ENCODE measurements at places on chromosomes 6 and 20.
A peak's percentile ranks its signal among the peaks of the same experiment; 100 is the strongest.

GRCh38 chr20:59972037-59972801 is 14.0 kb downstream of the CDH26 start:
- no peak for DNase-seq

DNA sequence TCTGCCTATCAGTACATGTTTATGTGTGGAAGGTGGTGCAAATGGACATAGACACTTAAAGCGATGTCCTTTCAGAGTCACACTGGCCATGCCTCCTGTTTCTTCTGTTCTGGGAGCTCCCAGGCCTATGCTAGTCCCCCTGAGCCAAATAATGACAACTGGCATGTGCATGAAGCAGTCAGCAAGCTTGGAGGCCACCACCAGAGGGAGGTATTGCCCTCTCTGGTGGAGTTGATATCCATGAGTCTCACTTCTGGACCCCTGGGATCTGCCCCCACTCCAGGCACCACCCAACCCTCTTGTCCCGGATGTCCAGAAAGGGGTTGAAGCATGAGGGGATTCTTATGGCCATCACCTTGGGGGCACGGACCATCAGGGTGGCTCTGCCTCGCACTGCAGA is 172.2 kb downstream of the AIG1 start:
- DNase-seq, result peak; percentile 50

DNA sequence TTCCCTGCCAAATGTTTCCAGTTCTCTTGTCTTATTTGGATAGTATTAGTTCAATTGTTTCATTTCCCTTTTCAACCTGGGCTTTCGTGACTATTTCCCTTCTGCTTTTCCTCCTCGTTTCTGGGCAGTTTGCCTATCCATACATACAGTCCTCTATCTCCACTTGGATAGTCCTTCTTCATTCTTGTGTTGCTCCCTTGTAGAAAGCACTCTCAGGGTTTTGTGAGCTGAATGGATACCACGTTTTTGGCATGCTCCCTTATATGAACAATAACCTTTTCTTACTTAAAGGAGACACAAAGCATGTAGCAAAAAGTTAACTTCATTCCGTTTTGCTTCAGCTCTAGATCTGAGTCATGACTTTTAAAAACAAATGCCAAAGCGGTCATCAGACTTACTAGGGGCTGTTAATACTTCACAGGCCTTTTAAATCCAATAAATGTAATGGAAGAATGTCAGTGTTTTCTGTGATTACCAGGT is 16.6 kb downstream of the CRYBG1 start:
- DNase-seq, result no peak

DNA sequence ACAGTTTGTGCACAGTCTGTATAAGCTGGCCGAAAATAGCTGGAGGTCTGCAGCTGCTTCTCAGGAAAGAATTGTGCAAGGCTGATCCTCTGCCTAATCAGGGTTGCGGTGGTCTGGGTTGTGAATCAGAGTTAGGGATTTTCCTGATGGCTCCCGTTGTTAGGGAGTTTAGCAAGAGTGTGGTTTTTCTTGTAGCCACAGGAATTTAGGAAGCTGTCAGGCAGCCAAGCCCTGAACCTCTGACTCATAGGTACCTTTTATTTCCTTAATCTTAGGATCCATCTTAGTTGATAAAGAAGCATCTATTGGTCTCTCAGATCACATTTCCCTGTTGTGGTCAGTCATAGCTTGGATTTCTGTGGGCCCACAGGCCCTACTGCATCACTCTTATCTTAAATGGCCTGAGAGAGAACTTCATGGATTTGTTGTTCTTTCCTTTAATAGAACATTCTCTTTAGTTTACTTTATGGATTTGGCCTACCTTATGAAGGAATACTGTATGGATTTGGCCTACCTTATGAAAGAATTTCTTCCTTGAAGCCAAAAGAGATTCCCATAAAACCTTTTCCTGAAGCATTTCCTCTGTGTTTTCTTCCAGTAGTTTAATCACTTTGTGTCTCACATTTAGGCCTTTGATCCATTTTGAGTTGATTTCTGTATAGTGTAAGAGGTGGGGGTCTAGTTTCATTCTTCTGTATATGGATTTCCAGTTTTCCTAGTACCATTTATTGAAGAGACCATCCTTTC is 10.3 kb downstream of the KIF25 start:
- no peak for DNase-seq

DNA sequence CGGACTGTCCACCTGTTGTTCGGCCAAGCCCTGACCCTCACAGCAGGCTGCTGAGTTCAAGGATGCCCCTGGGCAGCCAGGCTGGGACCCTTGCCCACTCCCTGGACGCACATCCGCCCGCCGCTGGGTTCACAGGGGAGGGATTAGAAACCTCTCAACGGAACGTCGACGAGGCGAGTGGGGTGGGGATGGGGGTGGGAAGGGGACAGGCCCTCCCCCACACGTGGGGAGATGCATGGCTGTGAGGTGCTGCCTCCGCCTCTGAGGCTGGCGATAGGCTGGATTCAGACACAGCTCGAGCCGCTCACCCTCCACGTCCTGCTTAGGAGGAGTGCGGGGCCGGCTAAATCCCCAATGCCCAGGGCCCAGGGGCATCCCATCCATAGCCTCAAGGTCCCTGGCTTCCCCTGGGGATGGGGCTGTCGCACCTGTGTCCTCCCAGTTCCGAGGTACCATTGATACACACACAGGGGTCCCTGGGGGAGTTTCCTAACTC is 90.6 kb upstream of the BHLHE23 start:
- peak; percentile 6 for DNase-seq

DNA sequence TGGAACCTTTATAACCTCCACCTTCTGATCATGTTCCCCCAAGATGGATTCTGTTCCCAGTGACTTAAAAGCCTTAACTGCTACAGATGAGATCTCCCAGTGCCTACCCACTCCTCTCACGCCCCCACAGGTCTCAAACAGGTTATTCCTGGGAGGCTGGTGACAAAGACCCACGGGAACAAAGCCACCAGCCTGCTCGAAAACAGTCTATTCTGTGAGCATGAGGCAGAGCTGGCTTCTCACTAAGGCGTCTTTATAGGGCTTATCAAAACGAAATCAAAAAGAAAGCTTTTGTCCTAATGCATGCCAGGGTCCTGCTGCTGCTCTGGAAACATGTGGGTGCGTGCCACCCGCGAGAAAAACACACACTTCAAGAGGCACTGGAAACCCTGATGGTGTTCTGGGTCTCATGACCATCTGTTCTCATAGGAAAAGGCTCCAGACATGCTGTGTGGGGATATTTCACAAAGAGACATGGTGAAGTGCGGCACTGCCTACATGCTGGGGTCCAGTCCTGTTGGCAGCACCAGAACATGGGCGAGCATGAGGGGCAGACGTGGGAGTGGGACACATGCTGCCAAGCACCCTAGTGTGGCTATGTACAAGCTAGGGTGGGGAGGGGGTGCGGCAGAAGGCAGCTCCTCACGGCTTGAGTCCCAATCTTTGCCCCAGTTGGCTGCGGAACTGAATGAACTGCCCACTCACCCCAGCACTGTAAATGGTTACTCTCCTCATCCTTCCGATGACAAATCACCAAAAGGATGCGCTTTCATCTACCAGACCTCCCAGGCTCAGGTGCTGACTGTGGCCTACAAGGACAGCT is 2.1 kb downstream of the FKBP1A start:
- no peak for DNase-seq

- no peak for DNase-seq
Observed at GRCh38 chr20:24744747-24745146, 204.3 kb upstream of the CST7 start.

DNA sequence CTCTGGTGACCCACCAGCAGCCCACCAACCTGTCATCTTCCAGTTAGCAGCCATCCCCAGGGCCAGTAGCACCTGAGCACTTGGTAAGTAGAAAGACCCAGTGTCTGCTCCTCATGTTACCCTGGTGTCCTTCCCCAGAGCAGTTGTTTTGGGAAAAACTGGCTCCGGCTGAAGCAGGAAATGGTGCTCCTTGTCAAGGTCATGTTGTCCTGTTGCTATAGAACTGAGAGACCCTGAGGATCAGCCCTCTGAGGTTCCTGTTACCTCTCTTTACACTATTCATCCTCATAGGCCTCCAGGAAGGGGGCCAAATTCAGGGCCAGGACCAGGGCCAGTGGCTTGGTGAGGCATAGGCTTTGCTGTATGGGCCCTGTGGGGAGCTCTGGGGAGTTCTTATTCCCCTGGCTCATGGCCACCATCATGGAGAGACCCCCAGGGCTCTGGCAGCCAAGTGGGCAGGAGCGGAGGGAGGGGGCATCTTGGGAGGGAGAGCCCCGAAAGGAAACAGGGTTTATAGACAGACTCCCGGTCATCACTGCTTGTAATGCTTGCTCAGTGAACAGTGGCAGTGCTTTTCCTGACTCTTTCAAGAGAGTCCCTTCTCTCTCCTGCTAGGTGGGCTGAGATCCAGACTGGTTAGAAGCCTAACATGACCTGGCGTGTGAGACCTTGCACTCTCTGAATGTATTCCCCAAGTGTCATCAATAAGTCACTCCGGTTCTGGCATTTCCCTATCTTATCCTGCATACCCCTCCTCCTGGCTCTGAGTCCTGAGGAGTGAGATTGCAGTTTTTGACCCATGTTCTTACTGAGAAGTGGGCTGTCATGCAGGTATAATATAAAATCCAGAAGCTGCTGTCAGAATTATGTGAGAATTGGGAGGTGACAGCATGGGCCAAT is 50.7 kb downstream of the PPARD start:
- DNase-seq, result no peak

- DNase-seq, result no peak
Observed at GRCh38 chr20:4625687-4626086, 96.0 kb upstream of the PRND start.

DNA sequence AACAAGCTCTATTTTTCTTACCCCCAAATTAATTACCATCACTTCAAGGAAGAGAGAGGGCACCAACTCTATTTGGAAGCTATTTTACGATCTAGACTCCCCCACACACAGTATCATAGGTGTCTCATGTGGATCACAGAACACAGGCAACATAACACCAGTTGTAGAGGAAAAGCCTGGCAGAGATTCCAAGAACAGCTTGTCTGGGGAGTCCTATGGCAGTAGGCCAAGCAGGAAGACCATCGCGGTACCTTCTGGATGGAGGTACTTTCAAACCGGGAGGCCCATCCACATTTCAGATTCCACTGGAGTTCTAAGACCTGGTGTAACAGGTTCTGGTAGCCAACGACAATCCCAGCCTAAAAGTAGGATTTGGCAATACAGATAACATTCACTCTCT is 37.6 kb upstream of the SPDEF start:
- DNase-seq, result no peak

- peak; percentile 59 for DNase-seq
Observed at GRCh38 chr20:36339646-36340592, 33.8 kb downstream of the DLGAP4 start.

DNA sequence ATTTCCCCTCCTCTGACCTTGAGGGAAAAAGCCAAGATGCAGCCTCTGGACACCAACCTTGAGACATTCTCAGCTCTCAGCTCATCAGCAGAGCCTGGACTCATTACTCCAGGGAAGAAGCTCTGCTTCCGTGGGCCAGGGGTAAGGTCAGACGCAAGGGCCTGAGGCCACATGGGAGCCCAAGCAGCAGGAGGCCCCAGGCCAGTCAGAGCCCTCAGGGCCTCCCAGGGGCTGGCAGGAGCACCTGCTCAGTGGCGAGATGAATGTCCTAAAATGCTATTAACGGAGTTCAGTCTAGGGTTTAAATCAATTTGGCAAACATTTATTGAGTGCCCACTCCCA is 208.6 kb downstream of the ERMARD start:
- no peak for DNase-seq

DNA sequence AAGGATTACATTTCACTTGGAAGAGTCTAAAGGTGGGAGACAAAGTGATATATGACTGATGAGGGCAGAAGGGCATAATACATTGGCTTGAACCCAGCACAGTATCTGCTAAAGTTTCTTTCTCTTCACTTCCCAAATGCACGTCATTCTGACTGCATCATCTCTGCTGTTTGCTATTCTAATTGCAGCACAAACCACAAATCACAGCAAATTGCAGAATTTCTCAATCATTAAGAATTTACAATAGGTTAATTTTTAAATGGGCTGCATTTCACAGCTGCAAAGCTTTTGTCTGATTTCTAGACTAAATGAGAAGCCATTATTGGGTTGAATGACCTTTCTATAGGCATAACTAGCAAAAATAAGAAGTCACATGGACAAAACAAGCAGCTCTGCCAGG is 337.0 kb downstream of the RNGTT start:
- DNase-seq, result no peak

GRCh38 chr6:149761438-149761837 is 11.9 kb downstream of the PCMT1 start:
- no peak for DNase-seq

DNA sequence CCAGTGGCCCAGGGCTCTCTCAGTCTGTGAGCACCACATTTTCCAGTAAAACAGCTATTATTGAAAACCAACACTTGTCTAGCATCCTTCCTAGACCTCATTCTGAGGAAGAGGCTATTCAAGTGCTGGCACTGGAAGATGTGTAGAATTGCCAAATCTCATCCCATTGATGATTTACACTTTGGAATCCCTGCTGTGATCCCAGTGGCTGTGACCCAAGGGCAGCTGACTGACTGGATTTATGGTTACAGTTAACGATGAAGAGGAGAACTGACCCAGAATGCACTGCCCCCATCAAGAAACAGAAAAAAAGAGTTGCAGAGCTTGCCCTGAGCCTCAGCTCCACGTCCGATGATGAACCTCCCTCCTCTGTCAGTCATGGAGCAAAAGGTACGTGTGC is 2.4 kb downstream of the CMTR1 start:
- DNase-seq, result no peak

DNA sequence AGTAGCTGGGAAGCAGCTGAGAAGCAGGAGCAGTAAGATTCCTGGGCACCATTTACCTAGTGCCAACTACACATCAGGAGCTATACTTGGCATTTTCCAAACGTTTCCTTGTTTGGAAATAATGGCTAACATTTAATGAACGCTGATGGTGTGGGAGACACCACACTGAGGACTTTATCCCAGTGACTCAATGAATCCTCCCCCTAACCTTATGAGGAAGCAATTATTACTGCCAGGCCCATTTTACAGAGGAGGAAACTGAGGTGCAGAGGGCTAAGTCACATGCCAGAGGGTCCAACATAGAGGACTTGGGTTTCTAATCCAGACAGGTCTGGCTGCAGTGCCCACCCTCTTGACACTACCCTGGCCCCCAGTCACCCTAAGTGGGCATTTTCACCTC is 6.1 kb downstream of the PTGIS start:
- no peak for DNase-seq

GRCh38 chr6:37741757-37742400 is 44.2 kb upstream of the MDGA1 start:
- DNase-seq, result peak; percentile 57

DNA sequence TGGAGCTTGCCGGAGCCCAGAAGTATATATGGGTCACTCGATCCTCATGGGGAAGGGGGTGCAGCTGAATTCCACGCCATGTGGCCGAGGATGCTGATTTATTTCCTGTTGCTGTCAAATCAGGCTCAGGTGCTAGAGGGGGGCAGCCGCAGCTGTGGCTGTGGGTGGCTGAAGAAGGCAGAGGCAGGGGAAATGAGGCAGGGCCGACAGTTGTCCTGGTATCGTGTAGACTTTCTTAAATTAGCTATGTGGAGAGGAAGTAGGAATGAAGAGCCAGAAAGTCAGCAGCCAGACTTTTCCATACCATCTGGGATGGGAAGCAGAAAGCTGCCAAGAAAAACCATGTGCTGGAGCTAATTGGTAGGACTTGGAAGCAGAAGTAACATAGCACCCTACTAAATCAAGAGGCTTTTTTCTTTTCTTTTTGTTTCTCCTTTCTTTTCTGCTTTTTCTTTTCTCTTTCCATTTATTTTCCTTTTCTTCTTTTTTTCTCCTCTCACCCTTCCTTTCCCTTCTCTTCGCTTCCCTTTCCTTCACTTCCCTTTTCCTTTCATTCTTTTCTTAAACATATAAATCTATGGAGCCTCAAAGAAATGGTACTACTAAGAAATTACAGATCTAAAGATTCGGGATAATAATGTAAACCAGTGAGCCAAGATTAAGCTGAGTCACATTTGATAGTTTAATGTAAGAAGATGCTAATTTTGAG is 90.6 kb upstream of the CD83 start:
- no peak for DNase-seq
